ENCODE measurements at places on chromosomes 1 and 21.

DNA sequence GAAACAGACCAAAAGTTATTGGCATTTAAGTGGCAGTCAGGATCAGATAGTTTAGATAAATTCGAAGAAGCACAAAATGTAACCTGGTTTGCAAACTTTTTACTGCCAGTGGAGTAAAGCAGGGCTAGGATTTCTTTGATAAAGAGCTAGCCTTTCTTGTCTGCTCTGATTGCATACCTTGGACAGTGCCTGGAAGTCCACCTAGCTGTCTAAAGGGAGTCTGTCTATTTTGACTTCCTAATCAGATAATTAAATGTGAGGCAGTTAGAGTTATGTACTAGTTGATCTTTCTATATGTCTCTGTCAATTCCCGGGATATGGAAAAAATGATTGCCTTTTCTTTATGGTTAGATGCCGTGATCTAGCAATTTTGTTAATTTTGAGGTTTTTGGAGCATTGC lies 4.1 kb downstream of the GPSM2 start:
- DNase-seq = no peak

DNA sequence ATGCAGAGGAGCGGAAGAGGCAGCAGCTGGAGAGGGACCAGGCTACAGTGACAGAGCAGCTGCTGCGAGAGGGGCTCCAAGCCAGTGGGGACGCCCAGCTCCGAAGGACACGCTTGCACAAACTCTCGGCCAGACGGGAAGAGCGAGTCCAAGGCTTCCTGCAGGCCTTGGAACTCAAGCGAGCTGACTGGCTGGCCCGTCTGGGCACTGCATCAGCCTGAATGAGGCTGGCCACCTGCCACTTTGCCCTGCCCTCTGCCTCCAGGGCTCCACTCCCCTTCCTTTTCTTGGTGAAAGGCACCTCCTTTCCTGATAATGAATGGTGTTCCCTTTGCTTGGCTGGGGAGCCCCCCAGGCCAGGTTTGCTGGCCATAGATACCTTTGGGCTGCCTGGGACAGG lies 3.3 kb upstream of the HMGN2 start:
- no peak for DNase-seq

DNA sequence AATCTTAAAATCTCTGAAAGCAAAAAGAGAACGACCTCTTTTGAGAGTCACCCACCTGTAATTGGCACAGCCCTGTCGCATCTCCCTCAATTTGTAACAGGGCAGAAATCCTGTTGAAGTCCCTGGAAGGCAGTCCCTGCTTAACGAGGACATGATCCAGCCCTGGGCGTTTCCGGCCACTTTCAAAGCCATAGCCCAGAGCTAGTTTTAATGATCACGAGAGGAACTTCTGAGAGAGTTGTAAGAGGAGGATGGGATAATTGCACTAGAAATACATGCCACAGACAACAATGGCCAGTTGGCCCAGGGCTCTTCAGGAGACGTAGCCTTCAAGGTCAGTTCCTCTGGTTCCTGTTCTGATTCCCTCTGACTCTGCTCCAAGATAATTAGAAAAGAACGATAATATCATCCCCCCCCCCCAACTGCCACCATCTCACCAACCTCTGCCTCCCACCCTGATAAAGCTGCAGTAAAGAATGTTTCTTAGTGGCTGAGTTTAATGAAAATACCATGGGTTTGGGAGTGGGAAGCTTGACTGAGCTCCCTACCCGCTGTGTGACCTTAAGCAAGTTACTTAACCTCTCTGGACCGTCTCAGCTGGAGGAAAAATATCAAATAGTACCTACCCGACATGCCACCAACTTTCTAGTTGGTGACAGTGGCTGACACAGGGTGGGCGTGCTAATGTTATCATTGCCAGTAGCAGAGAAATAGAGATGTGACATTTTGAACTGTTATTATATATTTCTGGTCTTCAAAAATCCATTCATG lies 140.0 kb downstream of the OMA1 start:
- DNase-seq = no peak

DNA sequence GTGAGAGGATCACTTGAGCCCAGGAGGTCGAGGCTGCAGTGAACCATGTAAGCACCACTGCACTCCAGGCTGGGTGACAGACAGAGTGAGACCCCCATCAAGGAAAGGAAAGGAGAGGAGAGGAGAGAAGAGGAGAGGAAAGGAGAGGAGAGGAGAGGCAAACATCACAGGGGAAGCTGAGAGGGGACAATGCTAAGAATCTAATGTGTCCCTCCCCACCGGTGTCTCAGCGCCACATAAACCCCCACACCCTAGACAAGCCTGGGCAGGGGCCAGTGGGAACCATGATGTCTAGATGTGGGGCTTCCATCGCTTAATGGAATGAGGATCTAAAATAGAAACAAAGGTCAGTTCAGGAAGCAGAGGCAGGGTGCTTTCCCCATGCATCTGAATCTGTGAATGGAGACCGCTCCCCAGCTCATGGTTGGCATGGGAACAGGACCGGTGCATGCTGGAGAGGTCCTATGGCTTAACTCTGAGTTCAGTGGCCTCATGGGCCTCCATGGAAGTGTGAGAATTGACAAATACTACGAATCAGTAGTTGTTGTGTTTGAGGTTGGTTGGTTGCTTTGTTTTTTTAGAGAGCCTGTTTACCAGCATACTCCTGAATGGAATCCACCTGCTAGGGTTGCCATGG lies 16.3 kb upstream of the LAPTM5 start:
- DNase-seq = no peak

- DNase-seq = no peak
These were observed 23.6 kb downstream of the ATP2B4 start for GRCh38 chr1:203649999-203650836.

- no peak for DNase-seq
These were observed 203.6 kb upstream of the GRIK3 start for GRCh38 chr1:37237948-37238347.

DNA sequence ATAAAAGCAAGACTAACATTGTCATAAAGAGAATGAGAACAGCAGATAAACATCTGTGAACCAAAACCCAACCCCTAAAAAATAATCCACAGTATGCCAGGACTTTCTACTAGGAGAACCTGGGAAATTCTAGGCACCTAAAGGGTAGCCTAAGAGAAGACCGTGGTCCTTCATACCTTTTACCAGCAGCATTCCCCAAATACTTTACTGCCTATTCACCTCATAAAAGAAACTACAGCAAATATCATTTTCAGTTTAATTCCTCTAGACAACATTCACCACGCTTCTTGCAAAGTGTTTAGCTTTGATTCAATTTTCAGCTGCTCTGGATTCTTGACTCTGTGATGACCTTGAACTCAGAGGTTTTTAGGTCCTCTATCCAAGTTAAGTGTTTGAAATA lies 1180.7 kb upstream of the B3GALT2 start:
- no peak for DNase-seq

- DNase-seq = no peak
These were observed 6.2 kb upstream of the MARK1 start for GRCh38 chr1:220521778-220522177.

GRCh38 chr1:225771661-225772322 lies 5.8 kb upstream of the SRP9 start:
- DNase-seq = no peak

DNA sequence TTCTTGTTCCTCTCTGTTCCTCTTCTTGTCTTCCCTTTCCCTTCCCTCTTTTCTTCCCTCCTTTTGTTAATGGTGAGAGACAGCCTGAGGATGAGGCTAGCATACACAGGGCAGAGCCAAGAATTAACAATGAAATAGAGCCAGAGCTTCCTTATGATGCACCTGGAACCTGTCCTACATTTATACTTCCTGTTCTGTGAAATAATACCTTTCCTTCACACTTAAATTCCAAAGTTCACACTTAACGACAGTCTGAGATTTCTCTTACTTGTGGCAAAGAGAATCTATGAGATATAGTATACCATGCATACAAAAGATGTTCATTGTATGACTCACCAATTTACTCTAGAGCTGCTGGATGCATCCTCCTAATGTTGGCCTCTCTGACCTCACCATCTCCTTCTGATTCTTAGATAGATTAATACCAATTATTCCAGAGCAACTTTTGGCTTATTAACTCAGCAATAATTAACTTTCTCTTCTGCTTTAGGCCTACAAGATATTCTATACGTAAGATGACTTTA lies 30.8 kb upstream of the TSNAX start:
- no peak for DNase-seq

- no peak for DNase-seq
These were observed 6.0 kb downstream of the IFFO2 start for GRCh38 chr1:18950401-18951026.

DNA sequence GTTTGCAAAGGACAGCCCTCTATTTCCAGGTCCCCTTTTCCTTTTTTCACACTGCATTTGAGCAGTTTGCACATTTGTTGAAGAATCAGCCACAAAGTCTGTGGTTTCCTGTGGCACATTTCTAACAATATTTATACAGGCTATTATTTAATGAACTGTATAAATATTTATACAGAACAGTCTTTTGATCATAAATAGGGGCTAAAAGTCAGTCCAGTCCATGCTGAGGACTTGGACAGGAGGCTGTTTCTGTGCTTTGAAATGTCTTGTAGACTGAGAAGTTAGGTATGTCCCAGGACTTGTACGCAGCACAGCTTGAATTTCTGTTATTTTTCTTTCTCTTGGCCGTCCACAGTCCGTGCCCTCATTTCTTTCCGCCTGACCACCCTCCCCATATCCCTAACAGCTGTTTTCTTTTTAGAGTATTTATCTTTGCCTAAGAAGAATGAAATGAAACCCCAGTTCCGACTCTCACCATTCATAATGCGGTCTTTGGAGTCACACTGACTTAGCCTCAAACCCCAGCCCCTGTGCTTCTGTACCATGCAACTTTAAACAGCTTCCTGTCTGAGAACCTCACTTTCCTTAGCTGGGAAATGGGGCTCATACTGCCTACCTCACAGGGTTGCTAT lies 19.7 kb downstream of the FGGY start:
- no peak for DNase-seq

- no peak for DNase-seq
These were observed 83.3 kb upstream of the PGBD5 start for GRCh38 chr1:230509281-230509977.

GRCh38 chr21:28227881-28228635 lies 764.6 kb downstream of the LTN1 start:
- DNase-seq = no peak

- DNase-seq = no peak
These were observed 20.6 kb upstream of the CRB1 start for GRCh38 chr1:197247465-197247864.

GRCh38 chr1:65432918-65433317 lies 12.4 kb downstream of the LEPR start:
- no peak for DNase-seq

DNA sequence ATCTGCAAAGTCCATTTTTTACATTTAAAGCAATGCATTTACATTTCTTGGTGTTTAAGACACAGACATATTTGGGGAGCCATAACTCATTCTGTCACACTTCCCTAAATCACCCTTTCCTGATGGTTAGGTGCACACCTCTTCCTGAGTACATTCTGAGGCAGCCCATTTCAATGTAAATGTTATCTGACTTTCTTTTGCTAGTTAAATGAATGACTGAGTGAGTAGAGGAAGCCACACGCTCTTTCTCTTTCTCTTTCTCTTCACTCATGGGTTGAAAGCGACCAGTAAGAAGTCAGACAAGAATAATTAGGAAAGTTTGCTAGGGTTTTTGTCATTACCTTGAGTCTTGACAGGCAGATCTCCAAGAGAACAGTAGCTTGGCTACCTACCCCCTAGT lies 143.1 kb downstream of the S1PR1 start:
- DNase-seq = peak; percentile 22

All from GM19239 (cell line).